Activated T-helper 1 cell treated with anti-CD3 and anti-CD28 coated beads, Interleukin-2, amount 50 U/mL, for 16 hours (primary cell): ENCODE measurements at places on chromosomes 12 and 14.

GRCh38 chr14:78690836-78691235 lies 520.7 kb downstream of the NRXN3 start:
- DNase-seq, result no peak

DNA sequence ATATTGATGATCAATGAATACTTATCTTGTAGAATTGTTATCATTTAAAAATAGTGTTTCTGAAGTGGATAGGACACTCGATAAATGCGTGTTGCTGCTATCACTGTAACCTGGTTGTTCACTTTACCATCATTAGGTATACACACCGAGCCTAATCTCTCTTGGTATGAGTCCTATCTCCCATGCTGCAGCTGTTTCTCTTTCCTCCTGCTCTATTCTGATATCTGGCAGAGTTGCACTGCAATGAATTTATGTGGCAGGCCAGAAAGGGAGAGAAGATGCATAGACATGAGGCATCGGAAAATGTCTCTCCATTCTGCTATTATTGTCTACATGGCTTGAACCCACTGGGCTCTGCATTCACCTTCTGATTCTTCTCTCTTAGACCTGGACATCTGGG lies 26.7 kb downstream of the KCNK10 start:
- DNase-seq, result no peak

- no peak for DNase-seq
These were observed 92.9 kb downstream of the ATP23 start for GRCh38 chr12:58034311-58034710.

DNA sequence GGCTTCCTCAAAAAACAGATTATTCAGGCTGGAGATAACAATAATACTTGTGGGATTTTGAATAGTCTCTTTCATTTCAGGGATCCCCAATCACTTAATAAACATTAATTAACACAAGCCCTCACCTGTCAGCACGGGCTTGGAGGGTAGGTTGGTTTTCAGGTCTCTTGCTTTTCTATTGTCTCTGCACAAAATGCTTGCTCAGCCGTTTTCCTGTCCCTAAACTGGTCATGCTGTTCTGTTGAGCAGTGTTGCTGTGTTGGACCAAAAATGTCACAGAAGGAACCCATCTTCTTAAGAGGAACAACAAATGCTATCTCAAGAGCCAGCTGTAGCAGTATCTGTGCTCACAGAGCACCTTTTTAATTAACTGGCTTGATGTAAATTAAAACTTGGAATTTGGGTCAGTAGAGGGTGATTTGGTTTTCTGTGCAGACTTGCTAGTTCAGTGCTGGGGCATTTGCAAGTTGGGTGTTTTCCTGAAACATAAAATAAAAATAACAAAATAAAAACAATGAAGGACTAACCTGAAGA lies 231.8 kb upstream of the CRY1 start:
- no peak for DNase-seq

DNA sequence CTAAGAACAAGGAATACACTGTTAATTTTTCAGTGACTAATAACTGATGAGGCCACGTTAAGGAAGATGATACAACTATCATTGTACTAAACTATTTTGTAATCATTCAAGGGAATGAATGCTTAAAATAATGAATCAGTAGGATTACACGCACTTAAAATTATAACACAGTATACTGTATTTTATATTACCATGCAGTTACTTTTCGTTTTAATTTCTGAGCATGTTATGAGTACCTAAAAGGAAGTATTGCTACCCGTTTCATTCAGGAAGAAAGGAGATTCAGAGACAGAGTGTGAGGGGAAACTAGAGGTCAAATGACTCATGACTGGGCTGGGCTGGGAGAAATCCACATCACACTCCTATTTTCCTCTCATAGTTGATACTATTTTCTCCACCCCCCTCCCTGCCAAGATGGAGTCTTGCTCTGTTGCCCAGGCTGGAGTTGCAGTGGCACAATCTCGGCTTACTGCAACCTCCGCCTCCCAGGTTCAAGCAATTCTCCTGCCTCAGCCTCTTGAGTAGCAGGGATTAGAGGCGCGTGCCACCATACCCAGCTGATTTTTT lies 202.0 kb downstream of the PPM1H start:
- no peak for DNase-seq

GRCh38 chr12:126487431-126487980 lies 1422.3 kb downstream of the AACS start:
- DNase-seq, result no peak

- DNase-seq, result no peak
These were observed 46.0 kb downstream of the ZFYVE1 start for GRCh38 chr14:72980863-72981262.

DNA sequence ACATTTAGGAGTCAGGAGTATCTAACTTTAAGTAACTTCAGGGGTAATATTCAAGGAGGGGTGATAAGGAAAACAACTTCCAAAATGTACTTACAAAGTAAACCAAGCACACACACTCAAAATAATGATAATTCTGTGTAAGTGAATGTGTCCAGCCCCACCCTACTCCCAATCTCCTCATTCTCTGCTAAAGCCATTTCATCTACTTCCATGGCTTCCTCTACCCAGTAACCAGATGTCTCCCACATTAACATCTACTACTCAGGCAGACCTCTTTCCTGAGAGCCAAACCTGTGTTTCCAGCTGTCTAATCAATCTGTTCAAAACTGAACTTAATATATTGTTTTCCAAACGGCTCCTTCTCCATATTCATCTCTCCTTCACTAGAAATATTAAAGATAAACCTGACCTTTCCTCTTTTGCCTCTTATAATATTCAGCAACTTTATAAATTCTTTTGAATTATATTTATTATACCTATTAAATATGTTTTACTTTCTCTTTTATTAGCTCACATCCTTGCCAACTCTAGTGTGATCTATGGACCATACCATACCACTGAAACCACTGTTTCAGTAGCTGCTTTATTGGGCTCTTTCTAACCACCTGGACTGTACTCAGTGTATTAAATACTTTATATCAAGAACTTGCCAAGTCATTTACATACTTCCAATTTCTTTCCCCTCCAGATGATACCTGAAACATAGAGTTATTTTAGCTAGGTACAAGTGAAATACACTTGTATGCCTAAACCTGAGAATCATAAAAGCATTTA lies 170.7 kb downstream of the PPFIA2 start:
- no peak for DNase-seq

DNA sequence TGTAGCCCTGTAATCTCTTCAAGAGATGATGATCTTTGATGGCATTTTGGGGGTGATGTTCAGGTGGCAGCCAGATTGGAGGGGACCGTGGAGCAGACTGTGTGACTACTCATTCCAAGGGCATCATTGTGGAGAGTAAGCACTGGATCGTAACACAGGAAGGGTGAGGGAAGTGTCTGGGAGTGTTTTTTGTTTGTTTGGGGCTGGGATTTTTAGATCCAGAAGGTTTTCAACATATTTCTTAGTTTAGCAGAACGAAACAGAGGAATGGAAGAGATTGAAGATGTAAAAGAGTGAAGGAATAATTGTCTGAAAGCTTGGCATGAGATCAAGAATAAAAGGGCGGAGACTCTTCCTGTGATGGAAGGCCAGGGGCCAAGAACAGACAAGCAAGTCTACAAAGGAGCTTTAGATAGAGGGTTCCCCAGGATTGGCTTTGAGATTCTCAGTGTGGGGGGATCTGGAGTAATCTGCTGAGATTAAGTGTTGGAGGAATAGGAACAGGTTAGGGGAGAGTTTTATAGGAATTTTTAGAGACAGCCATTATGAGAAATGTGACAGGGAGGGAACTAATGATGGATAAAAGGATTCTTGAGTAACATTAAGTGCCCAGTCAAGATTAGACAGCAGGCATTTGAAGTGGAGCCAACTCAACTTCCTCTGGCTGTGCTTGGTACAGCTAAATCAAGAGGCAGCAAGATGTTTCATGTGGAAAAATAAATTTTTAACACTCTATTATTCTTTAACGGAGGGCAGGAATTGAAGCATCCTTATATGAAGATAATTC lies 79.7 kb upstream of the REP15 start:
- DNase-seq, result no peak

- DNase-seq, result no peak
These were observed 43.1 kb upstream of the LTA4H start for GRCh38 chr12:96078231-96079135.

- DNase-seq, result no peak
These were observed 212.0 kb downstream of the PTPRO start for GRCh38 chr12:15534322-15534721.

GRCh38 chr14:22994762-22995275 lies 12.5 kb upstream of the AJUBA start:
- no peak for DNase-seq

DNA sequence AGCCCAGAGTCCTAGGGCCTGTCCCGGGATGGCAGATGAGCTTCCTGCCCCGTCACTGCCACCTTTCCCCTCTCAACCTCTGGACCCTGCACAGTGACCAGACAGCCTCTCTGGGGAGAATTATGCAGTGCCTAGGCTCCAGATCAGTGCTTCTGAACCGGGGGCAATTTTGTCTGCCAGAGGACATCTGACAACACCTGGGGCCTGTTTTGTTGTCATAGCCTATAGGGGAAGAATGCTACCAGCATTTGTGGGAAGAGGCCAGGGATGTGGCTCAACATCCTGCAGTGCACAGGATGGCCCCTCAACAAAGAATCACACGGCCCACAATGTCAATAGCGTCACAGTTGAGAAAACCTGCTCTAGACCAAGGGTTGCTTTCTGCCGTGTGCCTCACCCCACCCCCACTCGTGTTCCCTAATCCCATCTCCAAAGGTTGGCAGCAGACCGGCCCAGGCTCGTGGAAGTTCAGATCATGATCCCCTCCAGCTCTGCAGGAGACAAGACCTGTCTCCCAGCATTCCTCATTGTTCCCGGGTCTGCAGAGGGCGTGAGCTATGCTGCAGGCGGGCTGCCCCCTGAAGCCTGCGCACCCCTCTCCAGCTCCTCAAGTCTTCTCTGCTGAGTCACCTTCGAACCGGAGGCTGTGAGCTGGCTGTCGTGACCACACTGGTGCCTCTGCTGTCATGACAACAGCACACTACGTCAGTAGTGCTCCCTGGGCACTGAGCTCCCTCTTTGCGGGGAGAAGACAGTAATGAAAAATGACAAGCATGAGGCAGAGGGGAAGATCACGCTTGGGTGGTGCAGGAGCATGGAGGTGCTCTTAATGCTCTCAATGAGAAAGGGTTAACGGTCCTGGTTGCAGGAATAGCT lies 2.0 kb upstream of the GAPDH start:
- DNase-seq, result peak; percentile 76

GRCh38 chr12:12803186-12803585 lies 10.0 kb upstream of the DDX47 start:
- peak; percentile 8 for DNase-seq

DNA sequence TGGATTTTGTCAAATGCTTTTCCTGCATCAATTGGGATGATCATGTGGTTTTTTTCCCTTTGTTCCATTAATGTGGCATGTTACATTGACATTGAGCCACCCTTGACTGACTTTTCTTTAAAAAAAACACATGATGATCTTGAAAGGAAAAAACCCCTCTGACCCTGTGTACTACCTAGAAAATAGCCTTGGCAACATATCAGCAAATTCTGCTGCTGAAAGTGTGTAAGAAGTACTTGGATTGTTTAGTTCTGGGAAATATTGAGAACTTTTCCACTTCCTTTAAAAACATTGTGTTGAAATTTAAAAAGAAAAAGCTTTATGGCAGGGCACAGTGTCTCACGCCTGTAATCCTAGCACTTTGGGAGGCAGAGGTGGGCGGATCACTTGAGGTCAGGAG lies 20.7 kb downstream of the ACACB start:
- no peak for DNase-seq

DNA sequence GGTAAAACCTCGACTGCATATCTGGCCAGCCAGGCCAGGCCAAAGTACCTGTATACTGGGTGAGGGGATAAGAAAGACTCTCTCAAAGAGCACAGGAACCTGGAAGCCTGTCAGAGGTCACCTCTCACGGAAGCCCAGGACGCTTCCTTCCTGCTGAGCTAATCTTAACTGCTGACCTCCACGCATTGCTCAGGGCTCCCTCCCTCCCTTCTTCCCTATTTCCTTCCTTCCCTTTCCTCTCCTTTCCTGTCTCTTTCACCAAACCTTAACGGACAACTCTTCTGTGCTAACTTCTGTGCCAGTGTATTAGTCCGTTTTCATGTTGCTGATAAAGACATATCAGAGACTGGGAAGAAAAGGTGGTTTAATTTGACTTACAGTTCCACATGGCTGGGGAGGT lies 14.8 kb upstream of the RNASE10 start:
- DNase-seq, result no peak

- DNase-seq, result no peak
These were observed 373.7 kb upstream of the SYT1 start for GRCh38 chr12:78490861-78491260.
